ENCODE measurements at places on chromosomes 1 and 21. TPM values are rescaled to one million over a fixed set of nuclear protein-coding genes. Genes with fewer than 3 reads are reported as not detected.

The GIPC2 gene
- total RNA-seq = 0.09 TPM

The S100A7 gene
- not detected for total RNA-seq

The CFHR4 gene
- not detected for total RNA-seq

The PDZK1IP1 gene
- total RNA-seq = not detected

The ADGRL2 gene
- total RNA-seq = not detected

The GCSAML gene
- 0.43 TPM for total RNA-seq

The KIRREL1 gene
- not detected for total RNA-seq

The ARV1 gene
- total RNA-seq = 10.7 TPM

- DNase-seq = no peak
Measured at GRCh38 chr1:11324567-11325165, 51.7 kb downstream of the UBIAD1 start.

- DNase-seq = no peak
Measured at GRCh38 chr1:193727850-193728249, 541.4 kb upstream of the B3GALT2 start.

GRCh38 chr21:32138658-32139057 lies 140.2 kb downstream of the MIS18A start:
- no peak for DNase-seq

GRCh38 chr1:10932088-10932487 lies 80.4 kb upstream of the TARDBP start:
- peak; percentile 31 for DNase-seq

DNA sequence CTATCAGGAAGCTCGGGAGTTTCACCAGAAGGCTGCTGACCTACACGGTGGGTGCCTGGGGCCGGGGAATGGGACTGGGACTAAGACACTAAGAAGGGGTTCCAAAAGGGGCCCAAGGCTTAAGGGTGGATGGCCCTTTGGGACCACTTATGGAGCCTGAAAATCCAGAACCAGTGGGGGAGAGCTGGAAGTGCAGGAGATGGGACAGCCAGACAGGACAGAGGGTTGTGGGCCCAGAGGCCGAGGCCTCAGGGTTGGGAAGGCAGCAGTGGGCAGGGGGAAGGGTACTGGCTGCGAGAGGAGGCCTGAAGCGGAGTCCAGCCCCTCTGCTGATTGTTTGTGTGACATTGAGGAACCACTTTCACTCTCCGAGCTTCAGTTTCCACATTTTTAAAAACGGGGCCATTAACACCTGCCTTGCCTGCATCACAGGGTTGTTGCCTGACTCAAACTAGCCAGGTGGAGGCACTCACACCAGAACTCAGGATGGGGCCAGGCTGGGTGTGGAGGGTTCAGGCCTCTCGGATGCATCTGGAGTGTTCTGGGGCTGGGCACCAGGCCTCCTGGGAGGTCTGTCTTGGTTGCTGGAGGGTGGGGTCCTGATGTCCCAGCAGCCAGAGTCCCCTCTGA lies 3.0 kb downstream of the TTC24 start:
- DNase-seq = no peak

GRCh38 chr1:14715266-14715665 lies 116.8 kb downstream of the KAZN start:
- no peak for DNase-seq

GRCh38 chr21:32682696-32683474 lies 44.9 kb downstream of the SYNJ1 start:
- DNase-seq = no peak

GRCh38 chr1:91828583-91829281 lies 57.2 kb downstream of the TGFBR3 start:
- no peak for DNase-seq

- peak; percentile 23 for DNase-seq
Measured at GRCh38 chr1:210400043-210400840, 71.5 kb downstream of the HHAT start.

DNA sequence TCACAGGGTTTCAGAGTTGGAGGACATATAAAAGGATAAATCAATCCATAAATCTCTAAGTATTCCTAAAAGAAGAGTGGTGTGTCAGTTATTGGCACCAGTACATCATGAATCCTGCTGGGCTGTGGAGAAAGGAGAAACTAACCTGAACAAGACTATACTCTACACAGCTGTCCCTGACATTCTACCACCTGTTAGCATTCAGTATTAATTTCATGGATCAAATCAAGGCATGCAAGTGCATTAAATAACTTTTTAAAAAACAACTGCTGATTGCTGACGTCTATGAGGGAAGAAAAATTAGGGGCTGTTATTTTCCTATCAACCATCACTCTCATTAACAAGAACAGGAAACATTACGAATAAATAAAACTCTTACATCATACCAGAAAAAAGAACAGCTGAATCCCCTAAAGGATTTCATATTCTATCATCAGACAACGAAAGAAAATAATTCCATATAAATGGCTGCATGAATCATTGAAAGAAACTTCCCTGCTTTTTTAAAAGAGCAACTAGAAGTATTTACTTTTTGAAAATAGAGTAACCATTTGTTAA lies 121.7 kb downstream of the ATF6 start:
- DNase-seq = no peak

GRCh38 chr1:201783058-201783457 lies 45.9 kb upstream of the IPO9 start:
- DNase-seq = no peak

GRCh38 chr1:248860007-248860406 lies 1.1 kb upstream of the ZNF692 start:
- no peak for DNase-seq

DNA sequence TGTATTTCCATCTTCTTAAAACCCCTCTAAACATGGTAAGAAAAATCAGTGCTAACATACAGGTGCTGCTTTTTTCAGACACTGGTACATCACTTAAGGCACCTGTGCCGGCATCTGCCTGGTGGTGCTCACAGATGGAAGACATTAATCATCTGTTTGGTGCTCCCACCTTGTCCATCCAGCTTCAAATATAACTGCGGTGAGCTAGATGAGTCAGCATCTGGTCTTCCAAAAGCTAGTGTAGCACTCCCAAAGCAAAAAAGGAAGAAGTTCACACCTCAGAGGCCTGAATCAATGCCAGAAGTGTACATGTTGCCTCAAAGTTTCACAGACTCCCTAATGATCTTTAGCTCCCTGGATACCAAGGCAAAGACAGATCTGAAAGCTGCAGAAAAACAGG lies 44.4 kb downstream of the TM2D1 start:
- DNase-seq = no peak

GRCh38 chr1:87435484-87435883 lies 106.8 kb downstream of the LMO4 start:
- no peak for DNase-seq

DNA sequence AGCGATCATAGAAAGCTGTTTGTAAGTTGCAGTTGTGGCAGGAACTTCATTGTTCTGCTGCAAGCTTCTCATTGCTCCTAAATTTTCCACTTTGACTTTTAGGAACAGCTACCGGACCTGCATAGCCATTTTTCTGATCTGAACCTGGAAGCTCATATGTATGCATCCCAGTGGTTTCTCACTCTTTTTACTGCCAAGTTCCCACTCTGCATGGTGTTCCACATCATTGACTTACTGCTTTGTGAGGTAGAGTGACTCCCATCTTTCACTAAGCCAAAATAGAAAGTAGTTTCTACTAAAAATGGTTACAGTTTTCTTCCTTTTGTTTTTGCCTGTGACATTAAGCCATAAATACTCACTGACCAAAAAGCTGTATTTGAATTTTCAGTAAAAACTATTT lies 254.2 kb downstream of the GPR52 start:
- no peak for DNase-seq

DNA sequence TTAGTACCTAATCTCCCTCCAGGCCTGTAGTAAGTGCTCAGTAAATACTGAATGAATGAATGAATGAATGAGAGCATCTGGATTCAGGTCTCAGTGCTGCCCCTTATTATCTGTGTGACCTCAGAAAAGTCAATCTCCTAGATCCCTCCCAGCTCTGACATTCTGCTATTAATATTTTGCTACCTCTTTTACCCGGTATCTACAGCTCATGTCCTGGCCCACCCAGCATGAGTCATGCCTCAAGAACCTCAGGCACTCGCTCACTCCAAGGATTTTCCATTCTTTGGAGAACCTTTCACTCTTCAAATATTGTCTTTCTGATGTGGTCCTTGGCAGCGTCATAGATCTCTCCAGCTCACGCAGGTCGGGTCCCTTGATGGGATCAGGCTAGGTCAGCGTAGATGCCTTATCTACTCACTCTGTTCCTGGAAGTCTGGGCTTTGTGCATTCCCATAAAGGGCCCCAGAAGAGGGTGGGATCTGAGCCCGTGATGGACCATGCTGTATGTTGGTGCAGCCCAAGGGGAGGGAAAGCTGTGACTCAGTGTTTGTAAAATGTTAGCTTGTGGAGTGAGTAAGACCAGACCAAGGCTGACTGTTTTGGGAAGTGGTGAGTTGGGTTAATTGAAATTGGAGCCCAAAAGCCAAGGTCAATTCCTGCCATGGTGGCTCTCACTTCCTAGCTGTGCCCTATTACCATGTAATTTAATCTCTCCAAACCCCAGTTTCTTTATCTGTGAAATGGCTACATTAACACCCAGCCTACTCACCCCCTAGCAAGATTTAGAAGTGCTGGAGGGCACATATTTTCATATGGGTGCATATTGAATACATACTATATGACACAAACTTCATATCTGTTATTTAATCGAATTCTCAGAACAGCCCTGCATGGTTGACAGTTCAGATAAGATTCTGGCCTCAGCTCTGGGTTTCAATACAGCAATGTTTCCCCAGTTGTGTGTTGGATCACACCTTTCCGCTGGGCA lies 214.1 kb upstream of the USP24 start:
- DNase-seq = no peak

GRCh38 chr1:230068952-230069684 lies 2.1 kb downstream of the GALNT2 start:
- DNase-seq = no peak

GRCh38 chr1:40267767-40268187 lies 9.7 kb downstream of the ZMPSTE24 start:
- no peak for DNase-seq

- DNase-seq = no peak
Measured at GRCh38 chr1:241475671-241476070, 43.9 kb downstream of the FH start.

- no peak for DNase-seq
Measured at GRCh38 chr1:201100169-201100930, 11.9 kb downstream of the CACNA1S start.

- no peak for DNase-seq
Measured at GRCh38 chr1:233667741-233668140, 53.8 kb downstream of the KCNK1 start.

- peak; percentile 33 for DNase-seq
Measured at GRCh38 chr1:51236531-51237350, 668 bp downstream of the RNF11 start.

DNA sequence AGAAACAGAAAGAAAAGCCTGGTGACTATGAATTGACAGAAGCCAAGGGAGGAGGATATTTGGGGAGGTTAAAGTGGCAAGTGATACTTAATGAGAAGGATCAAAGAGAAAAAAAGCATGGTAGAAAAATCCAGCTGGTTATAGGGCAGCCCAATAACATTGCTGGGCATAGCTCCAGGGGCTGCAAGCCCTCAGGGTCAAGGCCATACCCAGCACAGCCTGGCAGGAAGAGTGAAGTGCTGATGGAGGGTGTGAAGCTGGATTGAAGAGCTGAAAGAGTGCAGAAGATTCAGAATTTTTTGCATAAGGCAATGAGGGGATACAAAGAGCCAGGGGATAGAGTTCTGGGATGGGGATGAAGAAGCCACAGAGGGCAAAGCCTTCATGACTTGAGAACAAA lies 8.0 kb upstream of the HSD11B1 start:
- no peak for DNase-seq

- no peak for DNase-seq
Measured at GRCh38 chr1:218496561-218496960, 151.4 kb downstream of the TGFB2 start.

GRCh38 chr1:40588586-40588985 lies 57.1 kb downstream of the ZNF684 start:
- DNase-seq = no peak

DNA sequence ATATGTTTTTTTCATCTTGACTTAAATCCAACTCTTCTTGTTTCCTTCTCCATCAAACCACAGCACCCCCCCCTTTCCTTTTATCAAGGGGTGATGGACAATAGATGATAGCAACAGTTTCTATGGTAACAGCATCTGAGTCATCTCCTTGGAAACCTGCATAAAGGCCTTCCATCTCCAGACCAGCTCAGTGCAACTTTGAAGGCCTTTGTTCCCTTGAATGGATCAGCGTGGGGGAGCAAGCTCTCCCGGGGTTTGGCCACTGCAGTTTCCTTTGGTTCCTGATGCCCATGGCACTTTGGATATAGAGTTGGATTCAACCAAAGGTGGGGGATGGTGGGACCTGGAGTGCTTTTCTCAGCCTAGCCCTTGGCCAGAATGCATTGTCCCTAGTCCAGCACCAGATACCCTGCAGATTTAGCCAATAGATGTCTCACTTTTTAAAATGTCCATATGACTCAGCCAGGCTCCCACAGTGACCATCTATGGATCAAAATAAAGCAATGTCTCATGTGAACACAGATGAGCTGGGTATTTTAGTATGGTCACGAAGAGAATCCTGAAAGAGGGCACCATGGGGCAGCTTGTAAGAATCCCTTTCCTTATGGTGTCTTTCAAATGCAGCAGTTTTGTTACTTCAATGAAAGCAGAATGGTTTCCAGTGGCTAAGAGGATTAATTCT lies 127.7 kb downstream of the SPATA46 start:
- DNase-seq = no peak

DNA sequence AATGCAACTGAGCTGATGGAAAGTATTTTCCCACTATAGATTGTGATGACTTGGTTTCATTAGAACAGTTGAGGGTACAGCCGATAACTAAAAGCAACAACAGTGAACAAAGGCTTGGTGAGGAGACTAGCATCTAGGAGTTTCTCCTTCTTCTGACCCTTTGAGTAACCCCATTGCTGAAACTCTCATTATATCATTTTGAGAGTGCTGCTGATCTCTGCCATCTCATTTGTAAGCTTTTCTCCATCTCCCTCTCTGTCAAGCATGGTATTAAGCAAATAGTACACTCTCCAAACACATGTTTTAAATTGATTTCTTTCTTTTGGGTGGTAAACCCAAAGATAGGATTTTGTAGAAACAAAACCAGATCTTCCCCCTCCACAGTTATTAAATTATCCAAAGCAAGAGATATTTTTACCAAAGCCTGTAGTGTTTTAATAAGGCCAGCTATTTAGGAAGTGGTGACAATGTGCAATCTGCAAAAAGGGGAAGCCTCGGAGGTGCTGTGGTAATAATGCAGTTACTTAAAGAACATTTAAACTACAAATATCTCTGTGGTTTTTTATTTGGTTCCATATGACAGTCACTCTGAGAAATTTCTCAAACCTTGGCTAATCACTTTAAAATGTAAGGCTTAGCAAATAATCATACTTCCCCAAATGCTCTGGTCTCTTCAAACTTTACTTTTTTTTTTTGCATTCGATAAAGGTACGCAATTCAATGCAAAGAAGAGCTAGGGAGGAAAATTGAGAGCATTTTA lies 287.5 kb downstream of the HLX start:
- no peak for DNase-seq

- peak; percentile 34 for DNase-seq
Measured at GRCh38 chr1:58929671-58930325, 146.0 kb upstream of the JUN start.
